Left lung (tissue), 14 donors: ENCODE measurements at places on chromosomes 12 and 14.

DNA sequence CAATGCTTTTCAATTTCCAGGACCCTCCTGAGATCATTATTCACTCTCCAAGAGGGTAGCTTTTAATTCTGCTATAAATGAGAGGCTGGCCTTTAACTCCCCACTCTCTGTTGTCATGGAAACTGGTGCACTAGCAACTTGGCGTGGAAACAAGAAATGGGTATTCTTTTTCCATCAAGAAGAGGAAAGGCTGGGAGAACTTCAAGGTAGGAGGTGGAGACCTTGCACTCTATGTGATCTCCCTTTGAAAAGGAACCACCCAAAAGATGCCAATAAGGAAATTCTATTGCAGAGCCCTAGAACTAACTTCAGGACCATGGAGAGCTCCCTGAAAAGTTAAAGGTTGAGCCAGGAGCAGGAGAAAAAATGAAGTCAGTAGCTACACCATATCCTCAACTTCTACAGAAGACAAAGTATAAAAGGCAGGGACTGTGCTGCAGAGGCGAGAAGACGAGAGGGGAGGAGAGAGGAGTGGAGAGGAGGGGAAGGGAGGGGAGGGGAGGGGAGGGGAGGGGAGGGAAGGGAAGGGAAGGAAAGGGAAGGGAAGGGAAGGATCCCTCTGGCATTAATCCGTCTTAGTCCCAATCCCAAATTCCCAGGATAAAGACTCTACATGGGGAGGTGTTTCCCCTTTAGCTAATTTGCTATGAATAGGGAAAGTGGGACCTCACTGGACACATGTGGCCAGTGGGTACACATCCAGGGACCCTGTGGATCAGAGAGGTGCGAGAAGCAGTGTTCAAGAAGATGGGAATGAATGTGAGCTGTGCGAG is 46.7 kb upstream of the FICD start:
- DNase-seq = peak; percentile 46

GRCh38 chr12:127711108-127711507 is 555.9 kb upstream of the TMEM132C start:
- no peak for DNase-seq

GRCh38 chr12:32444895-32445294 is 45.5 kb downstream of the FGD4 start:
- DNase-seq = no peak

DNA sequence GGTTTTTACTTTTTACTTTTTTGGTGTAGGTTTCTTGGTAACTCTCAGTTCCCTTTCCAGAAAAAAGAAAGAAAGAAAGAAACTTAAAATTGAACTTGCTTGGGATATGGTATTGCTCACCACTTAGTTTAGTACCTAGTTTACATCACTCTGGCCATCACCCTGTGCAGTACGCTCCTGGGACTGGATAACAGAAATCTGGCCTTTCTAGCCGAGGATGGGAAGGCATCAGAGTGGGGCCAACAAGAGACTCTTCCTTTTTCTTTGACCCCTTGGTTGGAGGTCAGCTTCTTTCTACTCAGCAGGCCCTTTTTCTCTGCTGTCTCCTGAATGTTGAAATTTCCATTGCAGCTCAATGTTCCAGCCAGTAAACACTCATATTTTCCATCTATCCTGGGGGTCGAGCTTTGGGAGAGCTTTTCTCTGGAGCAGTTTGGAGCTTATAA is 156.6 kb downstream of the TGFB3 start:
- peak; percentile 66 for DNase-seq

GRCh38 chr14:64873506-64874219 is 6.0 kb downstream of the SPTB start:
- no peak for DNase-seq

DNA sequence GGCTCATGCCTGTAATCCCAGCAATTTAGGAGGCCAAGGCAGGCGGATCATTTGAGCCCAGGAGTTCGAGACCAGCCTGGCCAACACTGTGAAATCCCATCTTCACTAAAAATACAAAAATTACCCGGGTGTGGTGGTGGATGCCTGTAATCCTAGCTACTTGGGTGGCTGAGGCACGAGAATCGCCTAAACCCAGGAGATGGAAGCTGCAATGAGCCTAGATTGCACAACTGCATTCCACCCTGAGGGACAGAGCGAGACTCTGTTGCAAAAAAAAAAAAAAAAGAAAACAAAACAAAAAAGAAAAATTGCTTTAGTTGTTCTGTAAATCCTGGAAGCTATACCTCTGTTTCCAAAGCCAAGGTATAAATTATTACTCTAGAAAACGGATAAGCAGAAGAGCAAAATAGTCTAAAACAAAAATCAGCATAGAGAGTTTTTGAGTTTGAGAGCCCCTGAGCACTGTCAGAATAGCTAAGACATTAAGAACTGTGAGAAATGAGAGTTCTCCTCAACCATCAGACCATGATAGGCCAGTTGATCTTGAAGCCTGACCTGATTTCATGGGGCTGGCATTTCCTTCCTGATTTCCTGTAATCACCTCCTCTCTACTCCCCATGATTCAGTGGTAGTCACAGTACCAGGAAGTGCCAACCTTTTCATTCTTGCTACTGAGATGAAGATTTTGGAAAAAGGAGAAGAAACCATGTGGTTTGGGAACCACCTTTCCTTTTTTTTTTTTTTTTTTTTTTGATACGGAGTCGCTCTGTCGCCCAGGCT is 31.7 kb downstream of the ATP2A2 start:
- no peak for DNase-seq

- peak; percentile 51 for DNase-seq
These were observed 55.2 kb upstream of the CERS5 start for GRCh38 chr12:50222275-50222783.

DNA sequence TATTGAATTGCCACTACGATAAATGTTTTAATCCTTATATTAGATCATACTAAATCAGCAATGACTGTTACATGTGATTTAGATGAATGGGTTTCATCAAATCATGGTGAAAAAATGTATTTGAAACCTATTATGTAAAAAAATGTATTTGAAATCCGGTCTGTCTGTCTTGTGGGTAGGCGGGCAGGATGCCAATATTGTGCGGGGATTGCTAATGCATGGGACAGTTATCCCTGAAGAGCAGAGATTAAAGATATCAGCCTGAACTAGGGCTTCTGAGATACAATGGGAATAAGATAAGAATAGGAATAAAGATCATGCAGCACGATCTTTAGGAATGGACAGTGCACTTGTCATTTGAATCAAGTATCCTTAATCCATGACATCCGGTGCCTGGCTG is 134.0 kb downstream of the PRKCH start:
- DNase-seq = no peak

DNA sequence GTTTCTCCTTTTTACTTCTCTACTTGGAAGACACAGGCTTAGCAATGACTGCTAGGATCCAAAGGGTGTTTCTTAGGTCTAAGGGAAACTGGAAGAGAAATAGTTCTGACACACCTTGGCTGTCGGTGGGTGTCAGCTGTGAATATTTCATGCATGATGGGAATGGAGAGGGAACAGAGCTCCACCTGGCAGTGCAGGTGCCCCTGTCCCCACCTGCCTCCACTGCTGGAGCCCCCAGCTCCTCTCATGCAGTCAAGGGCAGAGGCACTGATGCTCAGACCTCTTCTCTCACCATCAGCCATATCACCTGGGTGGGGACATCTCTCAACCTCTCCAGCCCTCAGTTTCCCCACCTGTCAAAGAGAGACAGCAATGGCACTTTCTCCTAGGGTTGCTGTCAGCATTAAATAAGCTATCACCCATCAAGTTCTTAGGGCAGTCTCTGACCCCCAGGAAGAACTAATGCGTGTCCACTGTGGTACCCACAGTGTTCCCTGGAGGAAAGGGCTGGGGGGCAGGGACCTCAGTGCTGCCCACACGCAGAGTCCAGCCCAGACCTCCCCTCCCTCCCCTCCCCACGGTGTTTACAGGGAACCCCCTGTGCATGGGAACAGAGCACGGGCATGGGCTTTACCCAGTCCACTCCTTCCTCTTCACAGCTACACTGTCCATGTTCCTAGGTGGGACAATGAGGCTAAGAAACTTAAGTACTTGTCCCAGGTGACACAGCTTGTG is 69.1 kb downstream of the C14orf132 start:
- DNase-seq = no peak

DNA sequence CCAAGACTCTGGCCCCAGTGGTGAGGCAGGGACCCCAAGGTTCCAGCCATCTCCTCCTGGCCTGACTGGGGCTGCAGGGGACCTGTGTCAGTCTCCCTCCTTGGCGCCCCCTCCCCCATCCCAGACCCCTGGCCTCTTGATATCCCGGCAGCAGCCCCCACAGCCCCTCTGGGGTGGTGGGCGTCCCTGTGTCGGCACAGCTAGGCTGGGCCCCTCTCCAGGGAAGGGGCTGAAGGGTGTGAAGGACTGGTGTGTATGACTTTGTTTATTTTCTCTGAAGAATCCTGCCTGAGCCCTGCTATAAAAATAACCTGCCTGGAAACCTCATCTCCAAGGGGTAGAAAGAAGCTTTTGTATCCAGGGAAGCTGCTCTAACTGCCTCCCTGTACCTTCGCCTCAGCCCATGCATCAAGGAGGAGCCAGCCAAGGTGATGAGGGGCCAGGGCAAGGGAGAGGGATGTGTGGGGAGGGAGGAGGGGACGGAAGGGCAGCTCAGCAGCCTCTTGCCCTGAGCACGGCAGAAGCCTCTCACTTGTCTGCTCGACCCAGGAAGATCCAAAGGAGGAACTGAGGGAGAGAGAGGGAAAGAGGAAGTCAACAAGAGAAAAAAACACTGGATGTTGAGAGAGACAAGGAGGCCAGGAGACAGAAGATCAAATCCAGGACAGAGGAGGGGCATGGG is 25.4 kb upstream of the COL2A1 start:
- DNase-seq = no peak

- no peak for DNase-seq
These were observed 102.4 kb downstream of the ESR2 start for GRCh38 chr14:64191756-64192155.

DNA sequence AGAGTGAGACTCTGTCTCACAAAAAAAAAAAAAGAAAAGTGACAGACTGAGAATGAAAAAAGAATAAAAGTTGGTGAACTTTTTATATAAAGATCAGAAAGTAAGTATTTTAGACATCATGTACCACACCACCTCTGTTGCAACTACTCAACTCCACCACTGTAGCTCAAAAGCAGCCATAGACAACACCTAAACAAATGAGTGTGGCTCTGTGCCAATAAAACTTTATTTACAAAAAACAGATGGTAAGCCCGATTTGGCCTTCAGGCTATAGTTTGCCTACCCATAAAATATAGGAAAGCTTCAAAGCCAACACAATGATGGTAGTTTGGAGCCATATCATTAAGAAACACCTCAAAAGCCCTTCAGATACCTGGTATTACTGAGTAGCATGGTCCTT is 154.5 kb upstream of the FOXN3 start:
- no peak for DNase-seq

GRCh38 chr12:68967046-68967445 is 34.1 kb upstream of the CPM start:
- DNase-seq = no peak

DNA sequence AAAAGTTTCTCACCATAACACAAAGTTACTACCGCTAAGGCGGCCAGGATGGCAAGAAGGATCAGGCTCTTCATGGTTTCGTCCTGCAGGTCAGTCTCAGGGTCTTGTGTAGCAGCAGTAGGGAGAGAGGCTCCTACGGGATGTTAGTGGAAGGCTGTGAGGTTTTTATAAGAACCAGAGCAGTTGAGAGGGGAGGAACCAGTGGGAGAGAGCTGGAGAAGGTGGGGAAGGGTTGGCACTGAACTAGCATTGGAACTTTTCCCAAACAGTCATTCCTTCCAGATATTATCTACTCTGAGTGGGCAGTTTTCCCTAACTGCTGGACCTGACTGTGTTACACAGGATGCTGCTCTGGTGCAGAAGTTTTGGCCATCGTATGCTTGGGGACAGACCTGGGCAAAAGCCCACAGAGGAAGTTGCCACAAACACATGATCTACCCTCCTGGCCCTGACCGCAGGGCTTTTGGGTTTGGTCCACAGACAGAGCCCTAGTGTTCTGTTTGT is at the start of gene MGP:
MGP (minus strand) TSS at position 137 of the 504 bp plus-strand sequence; CDS start at position 74, 63 bp downstream.
- DNase-seq = no peak

DNA sequence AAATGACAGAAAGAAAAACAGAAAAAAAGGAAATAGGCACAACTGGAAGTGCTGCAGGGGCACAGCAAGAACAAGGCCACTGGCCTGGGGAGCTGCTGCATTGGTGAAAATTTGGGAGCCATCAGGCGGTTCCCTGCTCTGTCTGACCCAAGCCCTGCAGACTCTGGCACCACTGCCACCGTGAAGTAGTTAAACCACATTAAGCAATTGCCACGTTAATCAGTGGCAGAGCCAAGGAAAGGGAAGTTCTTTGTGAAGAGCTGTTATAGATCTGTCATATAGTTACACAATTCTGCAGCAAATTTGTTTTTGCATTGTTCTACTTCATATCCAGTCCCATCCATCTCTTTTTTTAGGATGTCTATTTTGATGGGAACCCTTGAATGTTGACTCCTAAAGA is 915.3 kb downstream of the FSCB start:
- no peak for DNase-seq

DNA sequence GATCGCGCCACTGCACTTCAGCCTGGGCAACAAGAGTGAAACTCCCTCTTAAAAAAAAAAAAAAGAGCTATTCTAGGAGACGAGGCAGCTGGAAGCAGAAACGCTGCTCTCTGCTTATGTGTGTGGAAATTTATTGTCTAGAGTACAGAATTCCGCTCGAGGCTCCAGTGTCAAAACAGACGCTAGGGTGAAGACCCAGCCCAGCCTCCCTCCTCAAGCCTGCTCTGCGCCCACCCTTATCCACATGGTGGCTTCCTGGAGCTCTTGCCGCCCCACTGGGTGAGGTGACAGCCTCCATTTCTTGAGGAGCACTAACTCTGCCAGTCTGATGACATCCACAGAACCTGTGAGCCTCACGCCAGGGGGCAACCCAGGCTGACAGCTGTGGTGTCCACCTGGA is 49.5 kb upstream of the DLK1 start:
- DNase-seq = no peak

- no peak for DNase-seq
These were observed 36.3 kb upstream of the PDZRN4 start for GRCh38 chr12:41151793-41152192.
